ENCODE measurements at places on chromosomes 2 and 18.

DNA sequence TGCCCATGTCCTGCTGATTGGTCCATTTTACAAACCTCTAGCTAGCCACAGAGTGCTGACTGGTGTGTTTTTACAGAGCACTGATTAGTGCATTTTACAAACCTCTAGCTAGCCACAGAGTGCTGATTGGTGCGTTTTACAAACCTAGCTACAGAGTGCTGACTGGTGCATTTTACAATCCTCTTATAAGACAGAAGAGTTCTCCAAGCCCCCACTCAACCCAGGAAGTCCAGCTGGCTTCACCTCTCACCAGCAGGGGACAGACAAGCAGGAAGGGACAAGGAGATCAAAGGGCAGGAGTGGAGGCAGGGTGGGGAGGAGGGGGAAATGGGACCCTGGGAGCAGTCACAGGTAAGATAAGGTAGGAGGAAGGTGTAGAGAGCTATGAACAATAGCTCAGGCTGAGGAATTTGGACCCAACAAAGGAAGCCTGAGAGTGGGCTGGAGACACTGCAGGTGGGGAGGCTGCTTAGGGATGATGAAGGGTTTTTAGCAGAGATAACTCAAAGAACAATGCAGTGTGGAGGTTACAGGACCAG lies 37.1 kb downstream of the SH2D6 start:
- DNase-seq, result no peak

GRCh38 chr2:206438196-206438724 lies 5.1 kb upstream of the ADAM23 start:
- DNase-seq, result no peak

- DNase-seq, result peak; percentile 98
Measured at GRCh38 chr2:238847841-238848690, at the start of gene TWIST2. TWIST2 (plus strand) TSS chr2:238848085; CDS start chr2:238848216, 131 bp downstream.

- no peak for DNase-seq
Measured at GRCh38 chr2:15704788-15705115, 113.1 kb downstream of the DDX1 start.

GRCh38 chr2:224284134-224284946 lies 117.6 kb downstream of the FAM124B start:
- DNase-seq, result peak; percentile 38

DNA sequence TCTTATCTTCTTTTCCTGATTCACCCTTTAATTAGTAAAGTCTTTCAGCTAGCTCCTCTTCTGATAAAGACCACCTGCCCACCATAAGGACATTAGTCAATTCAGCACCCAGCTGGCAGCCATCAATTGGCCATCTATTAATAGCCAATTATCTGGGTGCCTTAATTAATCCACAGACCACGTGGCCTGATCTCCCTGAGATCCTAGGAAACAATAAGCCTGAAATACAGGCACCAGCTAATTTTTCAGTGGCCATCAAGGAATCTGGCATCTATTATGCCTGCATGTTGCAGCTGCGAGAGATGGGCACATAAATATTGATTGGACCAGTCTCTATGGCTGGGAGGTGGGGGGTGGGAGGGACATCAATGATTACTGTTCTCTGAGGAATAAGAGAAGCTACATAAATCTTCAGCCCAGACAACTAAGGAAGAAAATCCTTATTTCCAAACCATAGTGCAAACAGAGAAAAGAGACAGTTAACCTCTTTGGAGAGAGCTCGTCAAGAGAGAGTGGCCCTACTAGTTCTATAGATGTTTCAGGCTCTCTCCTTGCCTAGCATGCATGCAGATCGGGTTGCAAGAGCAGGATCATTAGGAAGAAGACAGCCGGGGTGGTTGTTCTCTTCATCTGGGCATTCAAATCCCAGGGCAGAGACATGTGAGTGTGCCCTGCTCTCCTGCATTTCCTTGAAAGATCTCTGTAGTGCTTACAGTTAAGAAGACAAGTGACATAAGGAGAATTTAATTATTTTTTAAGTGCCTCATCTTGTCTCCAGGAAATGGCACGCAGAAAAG lies 8.7 kb downstream of the GALNT14 start:
- DNase-seq, result no peak

- no peak for DNase-seq
Measured at GRCh38 chr18:76592981-76593381, 97.9 kb upstream of the ZNF516 start.

DNA sequence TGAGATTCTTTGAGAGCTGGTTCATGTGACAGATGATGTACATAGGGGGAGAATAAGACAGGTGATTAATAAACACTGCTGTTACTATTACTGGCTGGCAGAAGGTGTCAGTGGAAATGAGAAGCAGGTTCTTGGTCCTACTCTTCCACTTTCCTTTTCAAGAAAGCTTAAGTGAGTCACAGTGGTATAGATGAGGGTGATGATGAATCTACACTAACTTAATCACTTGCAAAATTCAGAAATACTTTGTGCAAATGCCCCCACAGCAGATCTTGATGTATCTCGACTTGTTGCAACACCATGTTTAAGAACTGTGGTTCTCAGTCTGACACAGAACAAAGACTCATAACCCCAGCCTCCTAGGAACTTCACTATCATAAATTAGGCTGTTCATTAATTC lies 35.9 kb upstream of the MGAT5 start:
- DNase-seq, result no peak

- DNase-seq, result no peak
Measured at GRCh38 chr2:96110621-96111256, 5.6 kb downstream of the ADRA2B start.

DNA sequence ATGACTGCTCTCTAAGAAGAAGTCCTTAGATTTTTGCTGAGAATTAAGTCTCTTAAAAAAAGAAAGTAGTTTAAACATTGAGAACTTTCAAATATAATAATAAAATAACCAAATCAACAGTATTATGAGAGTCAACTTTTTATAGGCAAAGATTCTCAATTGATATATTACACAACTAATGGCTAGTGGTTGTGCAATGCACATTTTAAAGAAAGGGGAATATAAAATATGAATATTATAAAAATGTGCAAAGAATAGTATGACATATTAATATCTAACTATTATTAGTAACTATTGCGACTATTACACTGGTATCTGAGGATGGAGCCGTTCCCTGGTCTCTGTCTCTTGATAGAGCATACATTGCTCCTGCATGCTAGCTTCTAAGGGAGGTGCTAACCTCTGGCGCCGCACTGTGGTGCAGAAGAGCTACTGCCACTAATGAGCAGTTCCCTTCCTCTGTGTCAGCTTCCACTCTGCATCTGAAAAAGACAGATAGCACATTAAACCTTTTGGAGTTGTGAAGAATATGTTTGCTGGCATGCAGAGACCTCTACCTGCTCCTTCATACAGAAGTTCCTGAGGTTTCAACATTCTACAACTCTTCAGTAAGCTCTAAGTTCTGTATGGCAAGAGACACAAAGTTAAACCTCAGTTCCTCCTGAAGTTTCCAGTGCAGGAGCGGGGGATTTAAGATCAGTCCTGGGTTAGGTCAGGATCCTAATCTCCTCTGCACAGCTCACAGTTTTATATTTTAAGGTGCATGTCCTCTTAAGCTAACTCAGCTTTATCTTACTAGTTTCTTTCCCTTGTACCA lies 3.5 kb upstream of the SLC9A2 start:
- DNase-seq, result peak; percentile 52

- DNase-seq, result no peak
Measured at GRCh38 chr2:27245626-27246025, 17.2 kb downstream of the SLC30A3 start.

GRCh38 chr18:39835303-39836030 lies 2119.6 kb upstream of the PIK3C3 start:
- no peak for DNase-seq

GRCh38 chr2:147045113-147045512 lies 799.7 kb upstream of the ACVR2A start:
- DNase-seq, result peak; percentile 33

DNA sequence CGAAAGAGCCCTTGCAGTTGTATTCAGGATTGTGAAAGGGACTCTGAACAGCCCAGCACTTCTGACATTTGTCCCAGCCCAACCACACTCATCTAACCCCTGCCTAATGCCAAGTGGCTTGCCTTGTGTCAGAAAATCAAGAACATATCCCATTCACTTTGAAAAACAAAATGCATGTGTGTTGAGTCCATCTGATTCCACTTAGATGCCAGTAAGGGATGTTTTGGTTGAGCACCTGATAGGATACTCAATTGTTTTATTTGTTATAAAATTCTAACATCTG lies 776.8 kb downstream of the BCL11A start:
- DNase-seq, result no peak

DNA sequence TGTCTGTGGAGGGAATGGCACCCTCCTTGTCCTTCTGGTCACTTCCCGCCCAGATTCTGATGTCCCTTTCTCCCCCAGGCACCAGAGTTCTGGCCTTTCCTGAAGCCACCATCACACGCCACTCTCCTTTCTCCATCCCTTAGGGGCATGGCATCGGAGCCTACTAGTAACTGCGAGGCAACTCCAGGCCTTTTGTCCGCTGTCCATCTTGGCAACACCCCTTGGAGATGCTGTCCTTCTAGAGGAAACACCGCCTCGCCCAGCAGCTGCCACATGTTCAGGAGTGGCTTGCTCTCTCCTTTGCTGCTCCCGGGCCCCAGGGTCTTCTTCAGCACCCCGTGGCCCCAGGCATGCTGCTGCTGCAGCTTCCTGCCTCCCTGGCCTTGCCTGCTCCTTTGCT lies 267.0 kb downstream of the SRBD1 start:
- DNase-seq, result no peak

DNA sequence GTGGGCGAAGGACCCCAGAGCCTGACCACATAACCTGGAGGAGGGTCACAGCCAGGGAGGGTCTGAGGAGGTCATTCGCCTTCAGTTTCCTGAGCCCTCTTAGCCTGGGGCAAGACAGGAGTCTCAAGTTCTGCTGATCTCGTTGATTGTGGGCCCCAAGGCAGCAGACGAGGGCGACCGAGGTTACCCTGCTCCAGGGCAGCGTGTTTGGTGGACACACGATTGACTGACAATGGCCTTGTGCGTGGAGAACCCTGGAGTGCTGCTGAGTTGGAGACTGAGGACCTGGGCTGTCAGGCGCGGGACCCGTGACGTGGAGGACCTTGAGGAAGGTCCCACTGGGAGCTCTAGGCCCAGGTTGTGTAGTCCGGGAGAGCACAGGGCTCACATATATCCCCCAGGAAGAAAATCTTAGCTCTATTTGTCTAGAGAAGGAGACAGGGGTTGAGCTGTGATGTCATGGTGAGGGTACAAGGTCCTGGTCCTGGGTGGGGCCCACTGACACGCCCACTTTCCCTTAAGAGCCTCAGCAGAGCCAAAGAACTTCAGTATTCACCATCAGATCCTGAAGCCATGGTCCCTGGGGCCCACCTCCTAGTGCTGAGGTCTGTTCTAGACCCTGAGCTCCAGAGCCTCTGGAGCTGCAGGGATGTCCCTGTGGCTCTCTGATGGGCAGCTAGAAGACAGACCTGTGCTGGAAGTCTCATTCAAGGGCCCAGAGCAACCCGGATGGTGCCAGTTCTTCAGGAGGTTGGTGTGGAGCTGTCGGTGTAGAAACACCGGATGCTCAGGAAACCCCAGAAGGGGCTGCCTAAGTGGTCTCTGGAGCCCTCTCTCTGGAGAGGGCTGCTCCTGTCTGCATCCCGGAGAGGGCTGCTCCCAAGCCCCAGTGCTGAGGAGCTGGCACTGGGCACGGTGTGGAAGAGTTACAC lies 53.1 kb downstream of the DYSF start:
- DNase-seq, result no peak

GRCh38 chr2:86371527-86371926 lies 34.1 kb upstream of the REEP1 start:
- no peak for DNase-seq

DNA sequence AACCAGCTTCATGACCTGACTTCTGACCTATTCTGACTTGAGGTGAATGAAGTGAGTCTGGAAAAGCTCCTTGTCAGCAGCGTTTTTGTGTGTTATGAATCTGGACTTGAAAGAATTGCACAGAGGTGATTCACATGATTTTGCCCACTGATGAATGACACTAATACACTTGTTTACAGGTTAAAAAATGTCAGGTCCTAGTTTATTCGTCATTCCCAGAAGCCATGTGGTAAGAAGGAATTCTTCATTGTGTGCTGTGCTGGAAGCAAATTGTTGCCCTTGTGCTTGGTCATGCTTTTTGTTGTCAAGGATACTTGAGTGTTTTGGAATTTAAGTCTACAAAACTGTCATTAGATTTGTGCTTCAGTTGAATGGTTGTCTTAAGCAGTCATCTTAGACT lies 15.5 kb downstream of the SEC11C start:
- peak; percentile 72 for DNase-seq

DNA sequence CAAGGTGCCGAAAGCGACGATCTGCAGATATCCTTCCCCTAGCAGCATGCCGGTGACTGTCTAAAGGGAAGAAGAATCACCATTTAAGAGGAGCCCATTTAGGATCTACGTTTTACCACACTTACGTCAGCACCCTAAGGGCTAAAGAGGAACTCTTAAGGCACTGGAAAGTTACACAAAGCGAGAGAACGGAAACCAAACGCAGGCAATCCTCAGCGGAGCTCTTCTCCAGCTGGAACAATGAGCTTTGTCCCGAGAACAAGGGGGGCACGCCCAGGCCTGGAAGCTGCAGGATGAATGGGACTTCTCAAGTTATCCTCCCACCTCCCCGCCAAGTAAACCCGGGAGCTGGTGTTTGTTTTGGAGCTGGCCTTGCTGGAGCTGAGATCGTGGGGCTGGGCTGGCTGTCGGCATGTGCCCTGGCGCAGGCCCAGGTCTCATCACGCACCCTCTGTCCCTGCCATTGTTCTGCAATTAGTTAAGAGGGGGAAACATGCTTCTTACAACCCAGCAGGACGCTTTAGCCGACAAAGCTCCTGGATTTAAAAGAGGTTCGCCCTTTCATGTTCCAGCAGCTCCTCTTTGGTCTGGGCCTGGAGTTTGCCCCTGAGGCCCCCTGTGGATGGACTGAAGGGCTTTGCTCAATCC lies 36.4 kb downstream of the PXDN start:
- DNase-seq, result peak; percentile 90

- DNase-seq, result peak; percentile 35
Measured at GRCh38 chr2:178109813-178110212, 2.4 kb upstream of the RBM45 start.

- peak; percentile 12 for DNase-seq
Measured at GRCh38 chr18:22591222-22591621, 173.5 kb upstream of the CTAGE1 start.

DNA sequence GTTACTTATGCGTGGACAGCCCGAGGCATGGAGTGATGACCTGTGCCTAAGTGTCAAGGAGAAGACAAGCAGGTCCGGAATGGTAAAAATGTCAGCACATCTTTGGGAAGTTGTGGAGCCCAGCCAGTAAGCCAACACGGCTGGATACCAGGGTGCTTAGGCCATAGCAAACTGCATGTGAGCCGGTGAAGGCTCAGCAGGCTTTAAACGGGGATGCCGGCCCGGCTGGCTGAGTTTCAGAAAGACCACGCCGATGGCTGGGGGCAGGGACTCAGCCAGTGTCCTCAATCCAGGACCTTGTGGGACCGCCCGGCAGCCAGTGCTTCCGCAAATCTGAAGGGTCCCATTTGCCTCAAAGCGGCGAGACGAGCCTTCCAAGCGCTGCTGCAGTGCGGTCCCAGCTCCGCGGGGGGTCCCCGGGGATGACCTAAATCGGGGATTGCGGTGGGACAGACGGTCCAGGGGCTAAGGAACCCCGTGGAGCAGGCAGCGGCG lies 946 bp upstream of the AGAP1 start:
- peak; percentile 50 for DNase-seq

- DNase-seq, result peak; percentile 65
Measured at GRCh38 chr18:80171054-80171872, 62.2 kb downstream of the ADNP2 start.

- no peak for DNase-seq
Measured at GRCh38 chr2:84766791-84767190, 114.1 kb downstream of the TRABD2A start.

GRCh38 chr2:156512451-156512850 lies 76.3 kb downstream of the GPD2 start:
- peak; percentile 36 for DNase-seq
